Stimulated activated CD4-positive, alpha-beta T cell treated with anti-CD3 and anti-CD28 coated beads, Interleukin-12 subunit alpha, Interleukin-12 subunit beta, amount 100 ng/mL, for 24 hours (primary cell): ENCODE measurements at places on chromosomes 12 and 14.

DNA sequence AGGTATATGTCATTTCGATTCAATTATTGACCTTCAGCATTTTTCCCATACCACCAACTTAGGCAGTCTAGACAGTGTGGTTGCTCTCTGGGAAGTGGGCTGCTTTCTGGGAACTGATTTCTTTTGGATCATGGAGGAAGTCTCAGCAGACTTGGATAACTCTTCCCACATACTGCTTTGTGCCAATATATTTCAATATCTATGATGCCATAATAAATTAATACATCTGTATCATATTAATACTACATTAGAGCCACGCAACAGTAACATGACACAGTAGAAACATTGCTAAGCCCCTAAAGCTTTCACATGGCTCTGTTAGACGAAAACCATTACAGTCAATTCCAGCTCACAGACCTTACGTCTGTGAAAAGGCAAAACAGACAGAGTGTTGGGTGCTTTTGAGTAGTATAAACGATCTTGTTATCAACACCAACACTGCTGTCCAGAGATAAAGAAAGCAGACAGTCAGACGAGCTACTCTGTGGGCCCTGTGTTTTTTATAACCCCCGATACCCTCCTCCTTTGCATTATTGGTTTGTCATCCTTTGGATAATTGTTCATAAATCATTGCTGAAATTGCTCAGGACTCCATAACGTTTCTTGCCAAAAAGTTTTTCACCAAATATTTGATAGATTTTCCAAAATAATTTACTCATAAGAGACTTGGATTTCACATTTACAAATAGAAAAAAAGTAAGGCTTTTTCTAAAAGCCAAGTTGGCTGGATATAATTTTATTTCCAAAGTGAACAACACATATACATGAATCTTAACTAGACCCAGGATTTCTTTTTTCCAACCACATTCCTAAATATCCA lies 439.7 kb downstream of the ADAMTS20 start:
- no peak for DNase-seq

GRCh38 chr14:75604979-75605851 lies 26.8 kb downstream of the FLVCR2 start:
- no peak for DNase-seq

- DNase-seq = no peak
These were observed 43.1 kb upstream of the KRR1 start for GRCh38 chr12:75554556-75554880.

DNA sequence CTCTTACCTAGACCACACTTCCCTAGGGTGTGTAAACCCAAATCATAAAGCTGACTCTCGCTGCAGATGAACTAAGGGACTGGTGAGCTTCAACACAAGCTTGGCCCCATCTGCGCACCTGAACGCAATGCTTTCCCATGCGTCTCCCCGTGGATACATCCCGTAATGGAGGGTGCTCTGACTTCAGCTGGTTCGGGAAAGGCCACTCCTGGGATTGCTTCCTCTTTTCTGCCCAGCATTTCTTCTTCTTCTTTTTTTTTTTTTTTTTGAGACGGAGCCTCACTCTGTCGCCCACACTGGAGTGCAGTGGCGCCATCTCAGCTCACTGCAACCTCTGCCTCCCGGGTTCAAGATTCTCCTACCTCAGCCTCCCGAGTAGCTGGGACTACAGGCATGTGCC lies 27.7 kb upstream of the ETFBKMT start:
- no peak for DNase-seq

GRCh38 chr12:131074221-131075083 lies 120.7 kb downstream of the ADGRD1 start:
- DNase-seq = no peak

GRCh38 chr12:111316671-111317070 lies 52.2 kb downstream of the PHETA1 start:
- DNase-seq = no peak

- DNase-seq = no peak
These were observed 24.7 kb upstream of the MAP1LC3B2 start for GRCh38 chr12:116534311-116535121.

- DNase-seq = no peak
These were observed 23.4 kb downstream of the CACNA1C start for GRCh38 chr12:2076196-2076570.

DNA sequence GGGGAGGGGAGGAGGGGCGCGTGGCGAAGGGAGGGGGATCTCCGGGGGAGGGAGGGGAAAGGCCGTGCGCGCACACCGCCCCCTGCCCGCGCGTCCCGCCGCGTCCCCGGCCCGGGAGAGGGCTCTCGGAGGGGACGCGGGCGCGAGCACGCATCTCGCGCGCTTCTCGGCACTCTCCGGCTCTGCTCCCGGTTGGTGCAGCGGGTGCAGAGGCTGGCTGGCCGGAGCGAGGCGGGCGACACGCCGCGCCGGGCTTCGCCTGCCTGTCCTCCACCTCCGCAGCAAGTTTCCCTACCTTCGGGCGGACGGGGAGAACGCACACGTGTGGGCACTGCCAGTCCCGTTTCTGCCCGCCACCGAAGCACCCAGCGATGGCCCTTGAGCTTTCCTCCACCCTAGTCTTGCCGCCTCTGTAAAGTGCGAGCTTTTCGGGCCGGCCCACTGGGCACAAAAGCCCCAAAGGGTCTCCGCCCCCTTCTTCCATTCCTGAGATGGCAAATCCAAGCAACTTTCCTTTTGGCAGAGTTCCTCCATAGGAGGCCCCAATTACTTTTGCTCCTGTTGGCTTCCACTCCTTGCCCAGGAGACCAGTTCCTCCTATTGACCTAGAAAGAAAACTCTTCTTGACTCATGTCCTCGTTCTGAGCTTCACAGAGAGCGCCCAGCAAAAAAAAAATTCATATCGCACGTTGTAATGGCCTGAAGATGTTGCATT lies 363 bp upstream of the CSAD start:
- peak; percentile 72 for DNase-seq

DNA sequence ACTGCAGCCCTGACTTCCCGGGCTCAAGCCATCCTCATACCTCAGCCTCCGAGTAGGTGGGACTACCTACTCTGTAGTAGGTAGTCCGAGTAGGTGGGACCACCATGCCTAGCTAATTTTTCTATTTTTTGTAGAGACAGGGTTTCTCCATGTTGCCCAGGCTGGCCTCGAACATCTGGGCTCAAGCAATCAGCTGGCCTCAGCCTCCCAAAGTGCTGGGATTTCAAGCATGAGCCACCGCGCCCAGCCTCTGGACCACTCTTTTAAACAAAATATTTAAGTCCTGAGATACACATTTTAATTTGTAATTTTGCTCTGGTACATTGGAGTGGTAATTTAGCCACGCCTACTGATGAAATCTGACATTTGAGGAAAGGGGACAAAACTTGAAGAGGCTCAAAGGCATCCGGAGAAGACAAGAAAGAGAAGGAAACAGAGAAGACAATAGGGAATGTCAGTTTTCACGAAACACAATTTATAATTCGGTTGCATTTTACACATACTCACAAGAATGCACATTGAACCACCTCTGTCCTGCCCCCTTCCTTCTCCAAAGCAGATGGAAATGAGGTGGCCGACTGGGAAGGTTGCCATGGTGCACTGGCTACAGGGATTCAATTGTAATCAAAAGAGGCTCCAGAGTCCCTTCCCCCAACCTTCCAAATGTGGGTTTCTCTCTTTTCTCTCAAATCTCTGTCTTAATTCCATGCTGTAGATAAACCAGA lies 9.7 kb upstream of the TUBA1A start:
- DNase-seq = no peak

GRCh38 chr12:76123259-76124212 lies 39.1 kb upstream of the NAP1L1 start:
- no peak for DNase-seq

DNA sequence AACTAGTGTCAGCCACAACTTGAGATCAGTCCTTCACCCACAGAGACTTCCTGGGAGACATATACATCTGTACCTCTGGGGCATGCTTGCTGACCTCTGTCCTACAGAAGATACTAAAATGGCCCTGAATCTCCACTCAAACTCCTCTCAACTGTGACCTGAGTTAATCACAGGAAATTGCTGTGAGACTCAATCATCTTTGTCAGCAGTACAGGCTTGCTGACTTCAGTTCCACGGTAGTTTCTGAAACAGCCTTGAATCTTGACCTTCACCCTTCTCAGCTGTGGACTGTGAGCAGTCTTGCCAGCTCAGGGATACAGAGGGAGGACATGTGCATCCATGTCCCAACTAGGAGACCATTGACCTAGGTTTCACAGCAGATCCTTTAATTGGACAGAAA lies 1.4 kb upstream of the KLRC1 start:
- DNase-seq = no peak

GRCh38 chr14:80636071-80636470 lies 305.5 kb downstream of the CEP128 start:
- no peak for DNase-seq

- DNase-seq = no peak
These were observed 140.3 kb downstream of the SLC6A15 start for GRCh38 chr12:84772281-84772680.

- DNase-seq = no peak
These were observed 35.7 kb upstream of the APOF start for GRCh38 chr12:56398324-56398723.

DNA sequence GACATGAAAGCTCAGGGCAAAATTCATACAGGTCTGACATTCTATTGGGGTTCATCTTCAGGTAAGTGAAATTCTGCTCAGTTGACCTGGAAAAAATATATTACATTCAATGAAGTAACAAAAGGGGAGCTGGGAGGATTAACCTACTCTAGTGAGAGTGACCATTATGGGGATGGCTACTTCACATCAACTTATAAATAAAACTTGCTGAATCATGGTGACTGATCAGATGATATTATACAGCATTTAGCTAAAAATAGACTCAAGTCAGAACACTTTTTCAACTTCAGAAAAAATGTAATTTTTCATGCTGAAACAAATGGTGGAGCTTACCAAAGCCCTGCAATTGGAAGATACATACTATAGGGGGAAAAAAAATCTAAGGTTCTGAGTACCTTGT lies 800.2 kb downstream of the FSCB start:
- DNase-seq = no peak

GRCh38 chr12:71236133-71236660 lies 78.4 kb upstream of the TSPAN8 start:
- DNase-seq = no peak

- DNase-seq = no peak
These were observed 209.0 kb upstream of the RTL1 start for GRCh38 chr14:101112351-101113107.

DNA sequence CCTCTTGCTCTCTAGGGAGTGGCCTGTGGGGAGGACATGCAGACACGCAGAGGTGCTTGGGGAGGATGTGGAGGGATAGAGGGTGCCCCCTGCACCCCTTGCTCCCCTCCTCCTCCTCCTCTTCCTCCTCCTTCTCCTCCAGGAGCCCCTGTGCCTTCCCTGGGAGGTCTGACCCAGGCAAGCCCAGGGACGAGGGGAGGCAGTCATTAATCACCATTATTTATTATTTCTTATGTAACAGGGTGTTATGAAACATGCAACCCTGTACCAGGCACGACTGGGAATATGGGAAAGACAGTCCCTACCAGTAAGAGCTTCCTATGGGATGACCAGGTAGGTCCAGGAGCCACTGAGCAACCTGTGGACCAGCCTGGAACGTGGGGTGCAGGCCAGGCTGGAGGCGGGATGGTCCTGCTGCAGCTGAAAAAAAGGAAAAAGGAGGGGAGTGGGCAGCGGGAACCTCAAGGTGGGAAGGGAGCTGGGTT lies 22.5 kb upstream of the PGF start:
- no peak for DNase-seq

DNA sequence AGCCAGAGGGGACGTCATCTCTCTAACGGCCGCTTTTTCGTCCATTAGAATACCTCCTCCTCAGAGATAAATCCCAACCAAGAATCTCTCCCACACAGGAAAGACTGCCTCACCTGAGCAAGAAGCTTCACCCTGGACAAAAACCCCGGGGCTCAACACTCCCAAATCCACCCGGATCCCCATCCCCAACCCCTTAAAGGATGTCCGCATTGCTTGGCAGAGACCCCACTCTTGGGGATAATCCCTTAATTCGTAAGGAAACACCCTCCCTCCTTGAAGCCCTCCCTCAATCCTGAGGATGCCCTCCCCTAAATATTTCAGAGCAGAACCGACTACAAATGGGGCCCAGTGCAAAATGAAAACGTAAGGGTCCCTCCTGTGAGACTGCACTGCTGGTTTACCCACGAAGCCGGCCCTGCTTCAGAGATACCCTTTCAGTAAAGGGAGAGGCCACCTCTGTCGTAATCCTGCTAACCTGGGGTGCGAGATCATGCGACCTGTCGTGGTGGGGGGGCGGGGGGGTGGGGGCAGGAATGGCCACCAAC lies 655 bp upstream of the DYNLL1 start:
- DNase-seq = no peak

DNA sequence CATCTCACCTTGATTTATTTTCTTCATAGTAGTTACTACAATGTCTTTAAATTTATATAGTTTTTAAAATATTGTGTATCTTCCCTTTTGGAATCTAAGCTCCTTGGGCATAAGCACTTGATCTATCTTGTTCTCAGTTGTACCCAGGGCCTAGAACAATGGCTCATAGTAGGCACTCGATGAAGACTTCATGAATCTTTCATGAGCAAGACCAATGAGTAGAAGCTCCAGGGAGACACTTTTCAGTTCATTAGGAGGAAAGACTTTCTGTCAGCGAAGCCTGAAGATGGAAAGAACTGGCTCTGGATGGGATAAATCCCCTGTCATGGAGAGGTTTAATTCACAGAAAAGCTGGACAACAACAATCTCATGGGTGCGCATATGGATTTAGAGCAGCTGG lies 140.2 kb upstream of the CRY1 start:
- no peak for DNase-seq

DNA sequence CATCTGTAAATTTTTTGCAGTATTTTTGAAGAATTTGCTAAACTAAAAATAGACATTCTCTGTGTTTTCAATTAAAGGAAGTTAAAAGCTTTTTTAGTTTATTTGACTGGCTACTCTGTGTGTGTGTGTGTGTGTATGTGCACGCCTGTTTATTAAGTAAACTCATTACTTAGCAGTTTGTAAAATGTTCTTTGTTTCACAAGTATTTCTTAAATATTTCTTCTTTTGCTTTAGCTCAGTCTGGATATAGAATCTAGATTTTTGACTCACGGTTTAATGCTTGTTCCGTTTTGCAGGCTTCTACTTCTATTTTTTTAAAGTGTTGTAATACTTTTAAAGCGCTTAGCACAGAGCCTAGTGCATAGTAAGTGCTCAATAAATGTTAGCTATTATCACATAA lies 46.5 kb upstream of the KCNMB4 start:
- DNase-seq = no peak

- no peak for DNase-seq
These were observed 53.2 kb downstream of the DACT1 start for GRCh38 chr14:58690801-58691516.

DNA sequence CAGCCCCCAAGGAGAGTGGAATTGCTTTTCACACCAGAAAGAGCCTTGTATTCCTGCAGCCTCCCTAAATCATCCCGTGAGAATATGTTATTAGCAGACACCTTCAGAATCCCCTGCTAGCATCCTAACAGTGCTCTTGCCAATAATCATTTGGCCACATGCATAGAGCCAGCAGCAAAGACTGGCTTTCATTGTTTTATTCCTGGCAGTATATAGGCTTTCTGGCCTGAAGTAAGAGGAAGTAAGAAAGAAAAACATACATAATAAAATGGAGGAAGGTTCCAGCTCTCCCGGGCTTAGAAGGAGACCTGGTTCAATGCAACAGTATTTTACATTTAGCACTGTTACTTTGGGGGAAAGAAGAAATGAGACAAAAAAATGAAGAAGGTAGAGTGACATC lies 176.7 kb upstream of the ATF7IP start:
- DNase-seq = no peak

- no peak for DNase-seq
These were observed 4.7 kb downstream of the PPP2R3C start for GRCh38 chr14:35117112-35117511.

GRCh38 chr12:16021676-16022075 lies 110.5 kb downstream of the DERA start:
- no peak for DNase-seq
